ENCODE measurements at places on chromosomes 6 and 20.
A peak's percentile ranks its signal among the peaks of the same experiment; 100 is the strongest.

- DNase-seq = no peak
Observed at GRCh38 chr6:40999569-40999968, 39.5 kb downstream of the UNC5CL start.

- DNase-seq = no peak
Observed at GRCh38 chr6:152004036-152004566, 196.6 kb downstream of the ESR1 start.

- DNase-seq = no peak
Observed at GRCh38 chr6:114087496-114087895, 116.5 kb upstream of the HDAC2 start.

DNA sequence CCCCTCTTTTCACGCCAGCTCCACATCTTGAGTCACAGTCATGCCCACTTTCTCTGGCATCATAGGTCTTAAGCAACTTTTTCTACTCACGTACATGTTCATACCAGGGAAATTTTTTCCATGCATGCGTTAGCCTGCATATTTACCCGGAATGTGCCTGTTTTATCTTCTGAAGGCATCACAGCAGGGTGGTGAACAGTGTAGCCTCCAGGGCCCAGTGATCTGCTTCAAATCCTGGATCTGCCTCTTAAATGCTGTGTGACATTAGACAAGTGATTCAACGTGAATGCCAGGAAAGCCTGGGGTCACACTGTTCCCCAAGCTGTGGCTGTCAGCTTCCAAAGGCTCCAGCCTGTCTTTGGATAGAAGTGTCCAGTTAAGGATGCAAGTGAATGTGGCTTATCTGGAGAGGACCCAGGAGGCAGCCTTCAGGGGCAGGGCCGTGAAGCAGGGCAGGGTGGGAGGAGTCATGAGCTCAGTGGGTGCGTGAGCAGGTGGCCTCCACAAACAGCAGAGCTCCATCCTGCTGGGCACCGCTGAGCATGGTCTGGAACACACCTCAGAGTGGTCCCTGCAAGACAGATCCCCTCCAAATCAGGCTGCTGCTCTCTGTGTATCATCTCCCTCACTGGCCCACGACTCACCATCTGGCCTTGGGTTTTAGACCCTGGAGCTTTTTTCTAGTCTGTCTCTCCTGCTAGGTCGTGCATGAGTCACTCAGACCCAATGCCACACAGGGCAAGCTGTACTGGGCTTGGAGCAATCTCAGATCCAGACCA is 30.4 kb upstream of the CD93 start:
- no peak for DNase-seq

- no peak for DNase-seq
Observed at GRCh38 chr6:170378502-170378901, 71.9 kb downstream of the FAM120B start.

DNA sequence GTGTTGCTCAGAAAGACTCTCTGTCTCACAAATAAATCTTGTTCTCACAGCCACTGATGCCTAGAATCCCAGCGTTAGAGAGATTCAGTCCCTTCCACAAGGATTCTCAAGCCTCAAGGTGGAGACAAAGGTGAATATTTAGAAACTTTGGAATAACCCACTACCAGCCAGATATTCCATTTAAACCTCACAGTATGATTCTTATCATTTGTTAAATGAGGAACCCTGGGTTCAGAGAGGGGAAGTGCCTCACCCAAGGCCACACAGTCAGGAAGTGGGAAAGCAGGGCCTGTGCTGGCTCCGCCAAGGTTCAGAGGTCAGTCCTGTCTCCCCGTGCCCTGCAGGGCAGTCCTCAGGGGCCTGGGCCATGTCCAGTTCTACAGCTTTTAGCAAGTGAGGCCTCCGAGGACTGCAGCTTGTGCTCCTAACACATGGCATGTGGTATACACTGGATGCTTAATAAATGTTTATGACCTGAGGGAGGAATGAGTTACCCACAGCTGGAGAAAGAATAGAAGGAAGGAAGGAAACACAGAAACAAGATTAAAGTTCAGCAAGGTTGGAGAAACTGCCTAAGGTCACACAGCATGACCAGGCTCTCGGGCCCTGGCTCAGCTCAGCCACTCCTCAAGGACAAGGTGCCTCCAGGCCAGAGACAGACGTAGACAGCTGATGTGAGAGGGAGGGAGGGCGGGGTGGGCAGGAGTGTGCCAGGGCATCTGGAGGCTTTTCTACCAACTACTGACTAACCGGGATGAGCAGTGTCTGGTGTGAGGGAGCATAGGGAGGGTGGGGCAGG is 3.9 kb upstream of the TGM2 start:
- DNase-seq = no peak

- peak; percentile 100 for DNase-seq
Observed at GRCh38 chr20:35616465-35617396, 1.1 kb downstream of the SPAG4 start.

- DNase-seq = no peak
Observed at GRCh38 chr20:48192109-48192508, 406.8 kb upstream of the SULF2 start.

GRCh38 chr6:126015863-126016262 is 29.5 kb downstream of the TRMT11 start:
- no peak for DNase-seq

- no peak for DNase-seq
Observed at GRCh38 chr6:1390946-1391799, 1.8 kb downstream of the FOXF2 start.

- no peak for DNase-seq
Observed at GRCh38 chr20:51305316-51306052, 237.0 kb downstream of the NFATC2 start.

DNA sequence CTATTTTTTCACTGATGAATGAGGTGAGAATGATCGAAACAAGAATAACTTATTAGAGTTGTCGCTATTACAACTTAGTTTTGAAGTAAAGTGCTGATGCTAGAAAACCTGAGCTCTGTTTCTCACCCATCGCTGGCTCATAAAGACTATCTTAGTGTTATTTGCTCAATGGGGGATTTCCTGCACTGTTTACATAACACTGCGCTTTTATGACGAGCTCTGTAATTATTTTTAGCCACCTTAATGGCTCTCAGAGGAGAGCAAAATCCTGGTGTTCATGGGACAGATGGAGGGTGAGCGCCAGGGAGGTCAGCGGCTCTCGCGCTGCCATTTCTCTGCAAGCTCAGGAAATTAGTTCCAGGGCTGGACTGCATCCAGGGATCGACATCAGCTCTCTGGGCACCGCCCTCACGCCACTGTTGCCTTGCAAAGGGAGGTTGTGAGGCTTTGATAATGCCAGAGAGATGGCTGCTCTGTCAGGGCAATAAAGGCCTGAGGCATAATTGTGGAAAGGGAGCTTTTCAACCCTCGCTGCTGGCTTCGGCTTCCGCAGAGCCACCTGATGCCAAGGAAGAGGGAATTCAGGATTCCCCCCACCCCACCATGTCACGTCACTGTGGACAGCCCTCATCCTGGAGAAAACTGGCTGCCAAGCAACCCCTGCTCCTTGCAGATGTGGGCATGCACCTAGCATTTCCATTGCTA is 72.0 kb downstream of the DACT2 start:
- no peak for DNase-seq

GRCh38 chr6:20148433-20148832 is 63.8 kb downstream of the MBOAT1 start:
- DNase-seq = no peak

- no peak for DNase-seq
Observed at GRCh38 chr6:154234019-154234772, 122.4 kb downstream of the IPCEF1 start.

DNA sequence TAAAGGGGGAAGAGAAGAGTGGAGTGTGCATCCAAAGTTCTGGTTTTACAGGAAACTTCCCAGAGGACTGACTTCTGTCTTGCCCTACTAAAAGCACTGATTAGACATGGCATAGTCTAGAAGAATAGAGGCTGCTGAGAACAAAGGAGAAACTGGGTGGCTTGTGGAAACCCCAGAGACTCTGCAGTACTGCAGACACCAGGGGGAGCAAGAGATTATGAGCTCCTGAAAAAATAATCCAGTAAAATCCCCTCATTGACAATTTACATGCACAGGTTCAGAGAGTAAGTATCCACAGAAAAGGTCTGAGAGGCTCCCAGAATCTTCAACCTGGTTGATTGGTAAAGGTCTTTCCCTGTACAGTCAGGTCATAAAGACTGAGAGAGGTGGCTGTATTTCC is 48.7 kb upstream of the CLVS2 start:
- no peak for DNase-seq

GRCh38 chr6:107612762-107613415 is 123.0 kb downstream of the SOBP start:
- DNase-seq = no peak

GRCh38 chr20:50598074-50598473 is 87.9 kb downstream of the PTPN1 start:
- DNase-seq = no peak

DNA sequence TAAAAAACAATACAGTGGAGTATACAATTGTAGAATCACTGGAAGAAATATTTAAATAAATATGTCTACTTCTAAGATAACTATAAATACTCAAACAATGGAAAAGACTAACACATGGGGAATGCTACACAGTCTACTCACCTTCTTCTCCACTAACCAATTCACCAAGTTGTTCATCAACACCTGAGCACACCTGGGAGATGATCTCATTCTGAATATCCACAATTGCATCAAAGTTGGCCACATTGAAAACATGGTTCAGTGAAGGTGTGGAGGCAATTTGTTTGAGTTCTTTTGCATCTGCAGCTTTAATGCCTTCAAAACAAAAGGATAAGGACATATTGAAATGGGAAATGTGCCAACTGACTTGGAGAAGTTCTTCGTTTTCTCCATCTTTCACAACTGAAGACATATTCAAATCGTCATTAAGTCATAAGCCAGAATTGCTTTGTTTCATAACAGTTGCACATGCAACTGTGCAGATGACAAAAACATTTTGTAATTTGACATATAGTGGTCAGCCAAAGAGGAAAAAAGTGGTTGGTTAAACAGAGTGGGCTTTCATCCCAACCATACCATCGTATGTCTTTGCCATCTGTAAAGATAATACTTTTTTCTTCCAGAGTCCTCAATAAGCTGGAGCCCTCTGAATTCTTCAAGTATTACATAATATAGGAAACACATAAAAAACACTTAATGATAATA is 17.5 kb downstream of the COL12A1 start:
- no peak for DNase-seq

GRCh38 chr6:157956171-157956730 is 25.4 kb upstream of the SYNJ2 start:
- no peak for DNase-seq

- no peak for DNase-seq
Observed at GRCh38 chr6:4908062-4908461, 95.8 kb downstream of the RPP40 start.

DNA sequence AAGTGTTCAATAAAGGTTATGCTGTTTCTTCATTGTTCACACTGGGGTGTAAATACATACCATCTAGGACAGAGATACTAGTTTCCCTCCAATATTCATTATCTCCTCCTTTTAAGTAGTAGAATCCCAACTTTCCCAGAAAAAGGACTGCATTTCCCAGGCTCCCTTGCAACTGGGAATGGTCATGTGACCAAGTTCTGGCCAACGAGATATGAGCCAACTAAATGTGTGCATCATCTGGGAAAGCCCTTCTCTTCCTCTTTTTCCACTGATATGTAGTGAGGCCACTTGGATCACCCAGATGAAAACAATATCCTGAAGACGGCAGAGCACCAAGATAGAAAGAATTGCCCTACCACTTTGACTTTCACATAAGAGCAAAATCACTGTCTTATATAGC is 97.9 kb upstream of the PTPRT start:
- no peak for DNase-seq

DNA sequence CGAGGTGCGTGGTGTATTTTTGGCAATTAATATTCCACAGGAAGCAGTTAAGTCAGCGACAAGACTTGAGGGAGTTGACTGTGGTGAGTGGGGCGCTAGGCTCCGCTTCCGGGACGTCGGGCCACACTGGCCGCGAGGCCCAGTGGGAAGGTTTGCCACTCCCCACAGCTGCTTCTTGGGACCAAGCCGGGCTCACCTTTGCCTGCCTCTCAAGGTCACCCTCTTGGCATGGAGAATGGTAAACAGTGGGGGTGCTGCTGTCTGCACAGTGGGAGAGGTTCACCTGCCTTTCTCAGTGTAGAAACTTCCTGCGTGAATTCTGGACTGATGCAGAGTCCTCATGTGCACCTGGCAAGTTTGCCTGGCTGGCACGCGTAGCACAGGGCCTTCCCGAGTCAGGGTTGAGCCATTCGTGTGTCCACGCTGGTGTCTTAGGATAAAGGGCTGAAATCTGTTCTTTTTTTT is 6.4 kb downstream of the OSBPL2 start:
- DNase-seq = no peak

DNA sequence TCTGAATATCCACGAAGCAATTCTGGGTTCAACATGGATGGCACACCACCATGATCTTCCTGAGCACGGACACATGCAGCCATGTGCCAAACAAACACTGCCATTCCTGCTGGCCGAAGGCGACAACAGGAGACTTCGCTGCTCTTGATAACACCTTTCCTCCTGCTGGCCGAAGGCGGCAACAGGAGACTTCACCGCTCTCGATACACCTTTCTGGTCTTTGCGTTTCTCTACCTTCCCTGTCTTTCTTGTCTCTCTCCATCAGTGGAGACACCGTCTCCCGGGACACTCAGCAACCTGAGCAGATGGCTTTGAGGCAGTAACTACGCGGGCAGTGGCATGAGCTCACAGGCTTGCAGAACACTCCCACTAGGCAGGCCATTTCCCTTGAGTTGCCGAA is 54.9 kb upstream of the MPC1 start:
- no peak for DNase-seq

DNA sequence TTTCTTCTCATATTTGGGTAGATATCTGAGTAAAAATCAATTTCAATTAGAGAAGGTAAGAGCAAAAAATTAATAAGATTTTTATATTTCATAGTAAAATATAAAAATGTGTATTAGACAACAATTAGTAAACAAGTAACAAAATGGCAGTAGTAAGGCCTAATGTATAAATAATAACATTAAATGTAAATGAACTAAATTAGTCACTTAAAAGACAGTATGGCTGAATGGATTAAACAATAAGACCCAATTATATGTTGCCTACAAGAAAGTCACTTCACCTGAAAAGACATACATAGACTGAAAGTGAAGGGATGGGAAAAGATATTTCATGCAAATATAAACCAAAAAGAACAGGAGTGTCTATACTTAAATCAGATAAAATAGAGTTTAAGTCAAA is 147.6 kb downstream of the TRMT11 start:
- no peak for DNase-seq

GRCh38 chr6:15312500-15312899 is 66.6 kb downstream of the JARID2 start:
- no peak for DNase-seq

GRCh38 chr6:63673692-63674091 is 38.1 kb downstream of the PHF3 start:
- no peak for DNase-seq

GRCh38 chr6:12535586-12536314 is 180.8 kb upstream of the PHACTR1 start:
- DNase-seq = no peak

DNA sequence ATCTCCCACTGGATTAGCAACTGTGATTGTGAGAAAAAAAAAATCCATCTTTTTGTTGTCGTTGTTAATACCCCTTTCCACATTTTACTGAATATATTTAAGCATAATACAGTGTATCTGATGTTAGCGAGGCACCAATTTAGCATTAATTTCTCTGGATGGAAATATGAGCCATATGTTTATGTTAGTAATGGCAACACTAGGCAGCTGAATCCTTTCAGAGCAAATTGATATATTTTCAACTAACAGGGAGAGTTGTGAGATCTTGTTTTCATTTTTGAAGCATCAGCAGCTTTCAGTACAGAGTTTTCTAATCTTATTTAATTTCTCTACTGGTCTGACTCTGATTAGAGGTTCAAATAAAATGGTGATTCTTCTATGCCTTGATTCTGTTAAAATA is 84.8 kb upstream of the HDAC2 start:
- DNase-seq = no peak

- no peak for DNase-seq
Observed at GRCh38 chr20:59207742-59208357, 44.2 kb downstream of the ZNF831 start.

GRCh38 chr6:126831461-126831860 is 287.0 kb upstream of the RSPO3 start:
- DNase-seq = no peak
